ENCODE measurements at places on chromosomes 4 and X. TPM values are rescaled to one million over a fixed set of nuclear protein-coding genes. Genes with fewer than 3 reads are reported as not detected.

ADGRG2 gene
- total RNA-seq: not detected

ADH1C gene
- not detected for total RNA-seq

ZAR1 gene
- total RNA-seq: not detected

USP51 gene
- total RNA-seq: 1.6 TPM

SRPX gene
- total RNA-seq: 3.3 TPM

- no peak overlapping the region for H3K4me3 ChIP-seq
- H3K27ac ChIP-seq: no peak overlapping the region
- H3K27me3 ChIP-seq: no peaks in the 10 kb centered on the region
- no peaks in the 10 kb centered on the region for H3K4me1 ChIP-seq
- no peaks in the 10 kb centered on the region for H3K36me3 ChIP-seq
- DNase-seq: no peak
Measured at GRCh38 chr4:83890231-83890630, 354.3 kb downstream of the GPAT3 start.

DNA sequence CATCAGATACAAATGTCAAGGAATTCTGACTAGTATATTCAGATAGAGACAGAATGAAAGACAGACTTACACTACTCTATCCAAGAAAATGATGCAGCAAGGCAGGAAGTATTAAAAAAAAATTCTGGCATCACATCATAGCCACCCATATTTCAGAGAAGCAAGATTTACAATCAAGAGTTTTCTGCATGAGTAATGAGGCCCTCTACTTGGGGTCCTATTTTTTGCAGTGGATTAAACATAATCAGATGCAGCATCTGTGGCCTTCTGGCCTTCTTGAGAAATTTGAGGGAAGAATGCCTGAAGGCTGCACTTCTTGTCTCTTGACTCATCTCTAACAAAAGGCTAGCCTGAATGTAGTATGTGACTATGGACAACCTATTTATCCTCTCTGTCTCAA is 48.2 kb upstream of the SLIT2 start:
- DNase-seq: no peak
- H3K27me3 ChIP-seq: no peaks in the 10 kb centered on the region
- no peaks in the 10 kb centered on the region for H3K4me1 ChIP-seq
- no peaks in the 10 kb centered on the region for H3K36me3 ChIP-seq
- no peak overlapping the region for H3K27ac ChIP-seq

DNA sequence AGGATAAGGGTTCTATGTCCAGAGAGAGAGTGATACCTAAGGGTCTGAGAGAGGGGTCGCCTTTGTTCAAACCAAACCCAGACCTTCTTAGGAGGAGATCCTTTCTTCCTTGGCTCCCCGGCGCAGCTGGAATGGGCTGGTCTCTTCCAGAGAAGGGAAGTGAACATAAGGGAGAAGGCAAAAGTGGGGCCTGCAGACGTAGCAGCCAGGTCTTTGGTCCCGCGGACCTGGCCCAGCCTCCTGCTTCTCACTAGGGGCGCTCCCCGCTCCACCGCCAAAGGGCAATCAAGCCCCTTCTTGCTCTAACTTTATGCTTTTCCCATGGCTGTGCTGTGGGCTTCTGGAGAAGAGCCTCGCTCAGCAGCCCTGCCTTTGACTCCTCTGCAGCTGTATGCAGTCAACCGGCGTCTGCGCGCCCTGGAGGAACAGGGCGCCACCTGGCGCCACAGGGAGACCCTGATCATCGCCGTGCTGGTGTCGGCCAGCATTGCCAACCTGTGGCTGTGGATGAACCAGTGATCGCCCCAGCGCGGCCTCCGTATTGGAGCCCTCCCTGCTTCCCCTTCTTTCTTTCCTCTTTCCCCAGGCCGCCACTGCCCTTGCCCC is 6.5 kb downstream of the FATE1 start:
- no peak for DNase-seq
- peaks cover 1% of the 10 kb centered on the region for H3K4me1 ChIP-seq
- H3K27ac ChIP-seq: no peak overlapping the region
- no peaks in the 10 kb centered on the region for H3K36me3 ChIP-seq

GRCh38 chr4:162681212-162681611 is 485.5 kb downstream of the NAF1 start:
- H3K4me1 ChIP-seq: no peaks in the 10 kb centered on the region
- no peak overlapping the region for H3K4me3 ChIP-seq
- no peak overlapping the region for H3K27ac ChIP-seq
- no peak for DNase-seq
- no peaks in the 10 kb centered on the region for H3K36me3 ChIP-seq

DNA sequence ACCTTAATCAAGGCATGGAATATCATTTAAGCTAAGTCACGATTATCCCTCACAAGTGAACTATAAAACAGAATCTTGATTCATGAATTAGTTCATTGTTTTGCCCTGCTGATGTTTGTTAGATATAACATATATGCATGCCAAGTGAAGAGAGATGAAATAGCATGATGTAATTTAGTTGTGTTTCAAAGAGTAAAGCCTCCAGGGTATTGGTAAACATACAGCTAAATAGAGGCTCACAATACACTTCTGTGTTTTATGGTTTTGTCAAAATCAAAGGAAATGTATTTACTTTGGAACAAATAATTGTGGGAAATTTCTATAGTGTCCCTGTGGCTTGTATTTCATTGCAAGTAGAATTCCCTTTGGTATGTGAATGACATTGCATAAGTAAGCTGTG is 69.0 kb upstream of the LEF1 start:
- no peak overlapping the region for H3K27ac ChIP-seq
- no peaks in the 10 kb centered on the region for H3K27me3 ChIP-seq
- DNase-seq: no peak
- H3K4me3 ChIP-seq: no peak overlapping the region
- H3K4me1 ChIP-seq: no peaks in the 10 kb centered on the region

DNA sequence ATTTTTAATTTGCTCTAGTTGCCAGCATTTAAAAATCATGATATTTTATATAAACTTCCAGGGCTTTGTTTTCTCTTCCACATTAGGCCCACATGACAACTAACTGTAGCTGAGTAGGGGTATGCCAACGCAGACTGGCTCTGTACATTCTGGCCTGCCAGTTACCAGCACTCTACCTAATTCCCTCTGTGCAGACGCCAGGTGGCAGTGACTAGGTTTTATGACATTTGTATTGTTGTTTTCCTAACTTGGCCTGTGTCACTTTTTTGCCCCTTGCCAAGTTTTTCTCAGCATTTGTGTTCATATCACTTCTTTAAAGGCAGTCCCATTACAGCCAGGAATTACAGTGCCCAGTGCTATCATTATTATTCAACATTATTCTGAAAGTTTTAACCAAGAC is 347.5 kb downstream of the NKX6-1 start:
- H3K4me3 ChIP-seq: no peak overlapping the region
- H3K4me1 ChIP-seq: no peaks in the 10 kb centered on the region
- no peak overlapping the region for H3K27ac ChIP-seq

DNA sequence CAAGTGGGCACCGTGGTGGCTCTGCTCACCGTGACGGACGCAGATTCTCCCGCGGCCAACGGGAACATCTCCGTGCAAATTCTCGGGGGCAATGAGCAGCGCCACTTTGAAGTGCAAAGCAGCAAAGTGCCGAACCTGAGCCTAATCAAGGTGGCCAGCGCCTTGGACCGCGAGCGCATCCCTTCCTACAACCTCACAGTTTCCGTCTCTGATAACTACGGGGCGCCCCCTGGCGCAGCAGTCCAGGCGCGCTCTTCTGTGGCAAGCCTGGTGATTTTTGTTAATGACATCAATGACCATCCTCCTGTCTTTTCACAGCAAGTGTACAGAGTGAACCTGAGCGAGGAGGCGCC is 2.7 kb downstream of the FAT4 start:
- no peak overlapping the region for H3K27ac ChIP-seq
- peaks cover 18% of the 10 kb centered on the region for H3K4me1 ChIP-seq
- DNase-seq: peak; percentile 29
- H3K36me3 ChIP-seq: no peaks in the 10 kb centered on the region
- H3K27me3 ChIP-seq: peaks cover 44% of the 10 kb centered on the region

DNA sequence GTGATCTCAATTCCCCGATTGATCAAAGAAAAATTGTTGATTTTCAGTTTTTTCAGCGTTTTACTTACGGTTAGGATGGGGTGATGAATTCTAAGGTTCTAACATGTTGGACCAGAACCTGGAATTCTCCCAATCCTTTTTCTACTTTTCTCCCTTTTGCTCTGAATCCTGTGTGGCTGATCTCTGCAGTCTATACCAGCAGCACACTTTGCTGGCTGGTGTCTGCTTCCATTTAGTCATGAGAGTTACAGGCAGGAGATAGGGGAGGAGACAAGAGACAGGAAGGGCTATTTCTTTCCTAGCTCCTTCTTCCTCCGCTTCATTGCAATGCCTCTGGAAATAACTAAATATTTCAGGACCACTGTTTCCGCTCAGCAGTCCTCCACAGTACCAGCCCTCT is 623.9 kb downstream of the CENPC start:
- H3K4me1 ChIP-seq: no peaks in the 10 kb centered on the region
- no peak overlapping the region for H3K4me3 ChIP-seq
- no peak overlapping the region for H3K27ac ChIP-seq
- DNase-seq: no peak
- H3K36me3 ChIP-seq: no peaks in the 10 kb centered on the region
- no peaks in the 10 kb centered on the region for H3K27me3 ChIP-seq

DNA sequence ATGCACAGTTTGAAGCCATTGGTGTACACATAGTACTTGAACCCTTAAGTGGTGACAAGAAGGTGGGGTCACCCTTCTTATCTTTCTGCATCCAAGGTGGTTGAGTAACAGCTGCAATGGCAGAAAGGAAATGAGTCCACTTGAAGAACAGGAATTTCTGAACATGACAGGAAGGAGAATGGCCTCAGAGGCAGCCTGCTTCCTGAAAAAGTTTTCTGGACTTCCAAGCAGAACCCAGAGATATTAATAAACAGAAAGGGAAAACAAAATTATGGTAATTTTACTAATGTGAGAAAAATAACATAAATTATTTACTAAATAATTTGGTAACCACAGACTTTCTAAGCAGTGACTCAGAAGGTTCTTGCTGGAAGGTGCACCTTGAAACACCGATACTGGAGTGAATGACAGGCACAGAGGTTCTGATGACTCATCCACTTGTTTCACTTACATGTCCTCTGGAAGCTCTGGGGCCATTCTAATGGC is 119.9 kb upstream of the HS3ST1 start:
- no peaks in the 10 kb centered on the region for H3K36me3 ChIP-seq
- H3K4me3 ChIP-seq: no peak overlapping the region
- H3K27ac ChIP-seq: no peak overlapping the region
- no peaks in the 10 kb centered on the region for H3K4me1 ChIP-seq
- peaks cover 2% of the 10 kb centered on the region for H3K27me3 ChIP-seq

- no peaks in the 10 kb centered on the region for H3K4me1 ChIP-seq
- no peak overlapping the region for H3K4me3 ChIP-seq
- no peak overlapping the region for H3K27ac ChIP-seq
- DNase-seq: no peak
Measured at GRCh38 chrX:22237479-22237878, 35.2 kb upstream of the CBLL2 start.

GRCh38 chr4:55866973-55867574 is 13.6 kb downstream of the EXOC1 start:
- no peaks in the 10 kb centered on the region for H3K27me3 ChIP-seq
- no peak overlapping the region for H3K4me3 ChIP-seq
- peaks cover 15% of the 10 kb centered on the region for H3K36me3 ChIP-seq

DNA sequence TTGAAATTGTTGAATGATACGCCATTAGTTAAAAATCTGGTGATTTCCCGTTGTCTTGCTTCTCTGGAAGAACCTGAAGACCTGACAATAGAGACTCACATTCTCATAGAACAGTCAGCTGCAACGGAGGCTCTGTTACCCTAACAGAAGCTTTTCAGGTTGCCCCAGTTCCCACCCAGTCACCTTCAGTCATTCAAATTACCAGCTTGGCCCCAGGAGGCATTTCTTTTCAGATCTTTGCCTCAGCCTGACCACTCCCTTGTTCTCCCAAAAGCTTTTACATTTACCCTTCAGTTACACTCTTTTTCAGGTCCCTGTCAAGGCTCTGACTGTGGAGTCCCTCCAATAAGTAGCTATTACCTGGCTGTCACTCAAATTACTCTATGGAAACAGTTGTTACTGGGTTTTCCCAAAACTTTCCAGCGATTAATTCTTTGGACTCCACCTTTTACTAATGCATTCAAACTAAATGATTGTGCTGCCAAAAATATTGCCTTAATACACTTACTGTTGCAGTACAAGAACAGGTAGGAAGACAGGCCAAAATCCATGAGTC is 162.2 kb upstream of the FTHL17 start:
- no peak overlapping the region for H3K4me3 ChIP-seq
- H3K27ac ChIP-seq: no peak overlapping the region
- H3K4me1 ChIP-seq: no peaks in the 10 kb centered on the region

GRCh38 chrX:71056867-71057266 is 11.3 kb downstream of the SNX12 start:
- H3K27me3 ChIP-seq: no peaks in the 10 kb centered on the region
- H3K4me3 ChIP-seq: no peak overlapping the region
- H3K4me1 ChIP-seq: peaks cover 32% of the 10 kb centered on the region
- H3K27ac ChIP-seq: no peak overlapping the region
- no peak for DNase-seq

DNA sequence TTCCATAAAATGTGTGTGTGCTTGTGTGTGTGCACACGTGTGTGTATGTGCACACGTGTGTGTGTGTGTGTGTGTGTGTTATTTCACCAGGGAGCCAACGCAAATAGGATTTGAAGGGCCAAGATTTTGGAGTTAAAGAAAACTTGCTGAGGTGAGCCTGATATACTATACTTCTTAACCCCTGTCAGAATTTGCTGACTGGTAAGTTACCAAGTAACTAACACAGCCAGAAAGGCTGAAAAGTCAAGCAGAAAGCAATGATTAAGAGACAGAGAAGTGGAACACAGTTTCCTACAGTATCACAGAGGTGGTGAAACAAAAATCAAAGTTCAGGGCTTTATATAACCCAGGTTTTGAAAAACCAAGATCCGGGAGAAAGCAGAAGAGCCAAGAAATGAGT is 47.6 kb downstream of the GABRA3 start:
- DNase-seq: no peak
- H3K27ac ChIP-seq: no peak overlapping the region
- H3K36me3 ChIP-seq: no peaks in the 10 kb centered on the region
- H3K27me3 ChIP-seq: no peaks in the 10 kb centered on the region
- no peaks in the 10 kb centered on the region for H3K4me1 ChIP-seq
- H3K4me3 ChIP-seq: no peak overlapping the region

DNA sequence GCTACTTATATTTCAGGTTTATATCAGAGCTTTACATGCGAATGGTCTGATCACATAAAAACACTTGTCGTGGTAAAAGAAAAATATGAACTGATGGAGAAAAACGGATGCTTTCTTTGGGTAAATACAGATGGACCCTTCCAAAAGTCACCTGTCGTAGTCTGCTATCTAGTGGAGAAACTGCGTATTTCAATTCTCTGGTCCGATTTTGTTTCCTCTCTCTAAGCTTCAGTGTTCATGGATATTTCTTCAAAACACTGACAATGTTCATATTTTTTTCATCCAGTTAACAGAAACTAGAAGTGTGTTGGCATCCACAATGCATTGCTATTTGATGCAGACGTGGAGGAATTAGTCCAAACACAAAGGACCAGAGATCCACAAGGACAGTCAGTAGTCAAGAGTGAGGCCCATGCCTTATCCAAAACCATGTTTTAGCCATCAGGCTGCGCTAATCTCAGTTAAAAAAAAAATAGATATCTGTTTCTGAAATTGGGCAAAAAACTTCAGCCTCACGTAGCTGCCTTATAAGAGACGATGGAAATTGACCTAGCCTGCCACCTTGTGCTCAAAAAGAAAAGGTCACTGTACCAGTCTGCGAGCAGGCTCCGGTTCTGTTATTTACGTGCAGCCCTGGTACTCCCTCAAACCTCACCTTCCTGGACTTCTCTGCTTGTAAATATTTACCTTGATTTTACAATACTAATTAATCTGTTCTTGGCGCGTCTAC is 16.0 kb downstream of the MEPE start:
- no peaks in the 10 kb centered on the region for H3K36me3 ChIP-seq
- peak overlapping the region; percentile 48 for H3K4me3 ChIP-seq
- peaks cover 12% of the 10 kb centered on the region for H3K4me1 ChIP-seq

- H3K4me1 ChIP-seq: peaks cover 30% of the 10 kb centered on the region
- peaks cover 46% of the 10 kb centered on the region for H3K36me3 ChIP-seq
- DNase-seq: no peak
- peak overlapping the region; percentile 27 for H3K27ac ChIP-seq
Measured at GRCh38 chr4:142265536-142265935, 580.6 kb downstream of the INPP4B start.
